ENCODE measurements at places on chromosomes 1 and 21.
A peak's percentile ranks its signal among the peaks of the same experiment; 100 is the strongest.

DNA sequence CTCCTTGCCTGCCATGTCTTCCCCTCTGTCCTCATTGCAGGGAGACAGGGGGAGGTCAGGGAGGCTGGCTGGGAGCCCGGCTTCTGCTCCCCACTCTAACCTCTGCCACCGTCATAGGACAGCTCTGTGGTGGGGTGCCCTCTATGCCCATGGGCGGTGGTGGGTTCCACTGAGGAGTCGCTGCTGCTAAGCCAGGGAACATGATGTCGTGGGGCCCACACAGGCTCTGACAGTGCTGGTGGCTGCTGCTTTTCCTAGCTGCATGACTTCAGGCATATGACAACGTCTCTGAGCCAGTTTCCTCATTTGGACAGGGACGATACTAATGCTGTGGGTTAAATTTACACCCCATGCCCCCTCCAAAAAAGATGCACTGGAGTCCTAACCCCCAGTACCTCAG is 14.7 kb downstream of the KCNA10 start:
- DNase-seq: no peak
- H3K4me1 ChIP-seq: no peaks in the 10 kb centered on the region
- no peak overlapping the region for H3K4me3 ChIP-seq

GRCh38 chr21:42120101-42120902 is 49.2 kb downstream of the UMODL1 start:
- DNase-seq: no peak
- no peak overlapping the region for H3K27ac ChIP-seq
- peaks cover 24% of the 10 kb centered on the region for H3K4me1 ChIP-seq
- H3K27me3 ChIP-seq: peaks cover 17% of the 10 kb centered on the region
- no peaks in the 10 kb centered on the region for H3K36me3 ChIP-seq
- H3K4me3 ChIP-seq: no peak overlapping the region

DNA sequence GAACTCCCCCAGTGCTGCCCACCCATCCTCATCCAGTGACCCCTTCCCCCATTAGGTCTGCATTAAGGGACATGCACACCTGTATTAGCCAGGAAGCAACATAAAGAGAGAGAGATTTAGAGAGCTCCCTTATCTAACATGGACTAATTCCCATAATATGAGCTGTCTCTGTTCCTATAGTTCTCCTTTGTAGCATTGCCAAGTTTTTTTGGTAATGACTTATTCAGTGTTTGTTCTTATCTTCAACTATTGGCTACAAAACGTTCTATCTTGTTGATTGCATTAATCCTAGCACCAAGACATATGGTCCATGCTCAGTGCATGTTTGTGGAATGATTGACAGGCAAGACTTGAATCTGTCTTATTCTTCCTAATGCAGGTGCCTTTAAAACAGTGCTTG is 264.0 kb downstream of the ADGRL2 start:
- no peak overlapping the region for H3K27ac ChIP-seq
- no peaks in the 10 kb centered on the region for H3K27me3 ChIP-seq
- no peak for DNase-seq
- no peaks in the 10 kb centered on the region for H3K4me1 ChIP-seq

GRCh38 chr1:44222397-44223186 is 9.3 kb downstream of the DMAP1 start:
- no peak for DNase-seq
- H3K27ac ChIP-seq: no peak overlapping the region
- peaks cover 28% of the 10 kb centered on the region for H3K36me3 ChIP-seq

GRCh38 chr1:189538271-189538670 is 939.4 kb downstream of the BRINP3 start:
- H3K27ac ChIP-seq: no peak overlapping the region
- H3K4me1 ChIP-seq: no peaks in the 10 kb centered on the region
- no peak overlapping the region for H3K4me3 ChIP-seq

- H3K4me1 ChIP-seq: peaks cover 19% of the 10 kb centered on the region
- no peaks in the 10 kb centered on the region for H3K27me3 ChIP-seq
- H3K4me3 ChIP-seq: no peak overlapping the region
- H3K36me3 ChIP-seq: peaks cover 29% of the 10 kb centered on the region
- DNase-seq: no peak
Measured at GRCh38 chr1:46285730-46286477, 17.5 kb downstream of the LRRC41 start.

DNA sequence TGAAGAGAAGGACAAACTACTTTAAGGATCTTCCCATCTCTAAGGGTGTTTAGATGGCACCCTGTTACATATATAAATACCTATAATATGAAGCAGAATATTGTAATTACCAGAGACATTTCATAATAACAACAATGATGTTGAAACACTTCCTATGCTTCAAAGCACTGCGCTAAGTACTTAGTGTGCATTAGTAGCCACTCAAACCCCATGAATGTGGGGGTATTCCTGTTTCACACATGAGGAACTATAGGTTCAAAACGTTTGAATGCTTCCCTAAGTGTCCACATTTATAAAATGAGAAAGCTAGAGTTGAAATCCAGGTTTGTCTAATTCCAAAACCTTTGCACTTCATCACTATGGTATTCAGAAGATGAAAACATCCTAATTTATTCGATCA is 18.5 kb upstream of the OR10J5 start:
- no peaks in the 10 kb centered on the region for H3K4me1 ChIP-seq
- H3K36me3 ChIP-seq: no peaks in the 10 kb centered on the region

- no peak for DNase-seq
- no peak overlapping the region for H3K4me3 ChIP-seq
- H3K4me1 ChIP-seq: peaks cover 4% of the 10 kb centered on the region
Measured at GRCh38 chr21:15671188-15671587, 58.6 kb upstream of the USP25 start.

DNA sequence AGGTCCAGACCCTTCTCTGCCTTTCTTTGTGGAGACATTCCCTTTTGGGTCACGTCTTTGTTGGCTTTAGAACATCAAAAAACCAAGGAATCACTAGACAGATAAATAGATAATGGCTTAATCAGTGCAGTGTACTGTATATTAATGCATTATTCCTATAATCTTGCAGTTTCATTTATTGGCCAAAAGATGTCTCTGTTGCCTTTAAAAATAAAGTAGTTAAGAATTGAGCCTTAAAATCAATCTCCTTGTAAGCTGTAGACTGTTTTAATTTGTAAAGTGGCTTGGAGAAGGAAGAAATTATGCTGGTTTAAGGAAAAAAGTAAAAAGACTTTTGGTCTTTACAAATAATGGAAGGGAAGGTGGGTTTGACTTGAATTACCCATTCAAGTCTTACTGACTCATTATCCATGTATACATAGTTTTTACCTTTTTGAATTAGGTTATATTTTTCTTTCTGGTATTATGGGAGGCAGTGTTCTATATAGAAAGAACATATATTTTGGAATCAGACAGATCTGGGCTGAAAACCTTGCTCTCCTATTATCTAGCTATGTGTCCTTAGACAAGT is 84.6 kb downstream of the VPS13D start:
- no peaks in the 10 kb centered on the region for H3K27me3 ChIP-seq
- peaks cover 20% of the 10 kb centered on the region for H3K36me3 ChIP-seq
- DNase-seq: no peak
- no peaks in the 10 kb centered on the region for H3K4me1 ChIP-seq
- H3K27ac ChIP-seq: no peak overlapping the region
- H3K4me3 ChIP-seq: no peak overlapping the region

DNA sequence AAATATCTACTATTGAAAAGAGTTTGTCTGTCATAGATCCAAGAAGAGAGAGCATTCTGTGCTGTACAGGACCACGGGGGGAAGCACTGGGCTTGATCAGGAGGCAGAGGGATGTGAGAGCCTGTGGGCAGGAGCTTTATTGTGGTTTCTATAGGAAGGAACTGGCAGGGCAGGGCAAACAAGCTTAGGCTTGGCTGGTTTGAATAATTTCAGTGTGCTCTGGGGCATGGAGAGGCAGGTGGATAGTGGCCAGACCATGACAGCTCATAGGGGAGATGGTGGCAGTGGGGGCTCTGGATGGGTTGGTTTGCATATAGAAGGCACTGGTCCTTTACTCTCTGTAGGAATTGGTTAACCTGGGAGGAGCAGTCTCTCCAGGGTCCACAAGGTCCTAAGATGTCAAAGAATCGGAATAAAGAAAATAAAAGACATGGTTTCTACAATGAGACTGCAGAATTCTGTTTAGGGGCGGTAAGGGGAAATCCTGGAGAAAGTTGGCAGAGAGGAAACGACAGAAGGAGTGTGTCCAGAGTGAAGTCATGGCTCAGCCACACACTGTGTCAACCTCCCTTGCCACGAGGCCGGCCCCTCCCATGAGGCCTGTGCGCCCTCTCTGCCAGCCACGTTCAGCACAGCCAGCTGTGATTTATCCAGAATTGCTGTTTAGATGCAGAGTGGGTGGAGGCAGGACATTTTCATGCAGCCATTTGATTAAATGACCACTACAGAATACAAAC is 81.7 kb upstream of the PGBD5 start:
- no peak for DNase-seq
- no peaks in the 10 kb centered on the region for H3K36me3 ChIP-seq
- no peak overlapping the region for H3K4me3 ChIP-seq
- peaks cover 25% of the 10 kb centered on the region for H3K4me1 ChIP-seq
- H3K27ac ChIP-seq: no peak overlapping the region

- peak; percentile 21 for DNase-seq
- peak overlapping the region; percentile 71 for H3K27ac ChIP-seq
- H3K36me3 ChIP-seq: no peaks in the 10 kb centered on the region
- H3K4me3 ChIP-seq: no peak overlapping the region
Measured at GRCh38 chr1:79811173-79811572, 804.6 kb upstream of the ADGRL4 start.

GRCh38 chr1:184192796-184193195 is 141.3 kb downstream of the TSEN15 start:
- no peaks in the 10 kb centered on the region for H3K36me3 ChIP-seq
- no peak overlapping the region for H3K27ac ChIP-seq
- H3K4me3 ChIP-seq: no peak overlapping the region
- DNase-seq: no peak
- peaks cover 21% of the 10 kb centered on the region for H3K27me3 ChIP-seq

GRCh38 chr1:17875171-17875881 is 120.2 kb downstream of the ACTL8 start:
- peak overlapping the region; percentile 55 for H3K27ac ChIP-seq
- H3K36me3 ChIP-seq: no peaks in the 10 kb centered on the region
- no peak overlapping the region for H3K4me3 ChIP-seq

GRCh38 chr1:228142155-228142691 is 2.1 kb downstream of the GUK1 start:
- H3K27ac ChIP-seq: peak overlapping the region; percentile 82
- peaks cover 35% of the 10 kb centered on the region for H3K4me1 ChIP-seq
- H3K27me3 ChIP-seq: no peaks in the 10 kb centered on the region
- DNase-seq: no peak
- H3K36me3 ChIP-seq: peaks cover 32% of the 10 kb centered on the region
- peak overlapping the region; percentile 84 for H3K4me3 ChIP-seq

DNA sequence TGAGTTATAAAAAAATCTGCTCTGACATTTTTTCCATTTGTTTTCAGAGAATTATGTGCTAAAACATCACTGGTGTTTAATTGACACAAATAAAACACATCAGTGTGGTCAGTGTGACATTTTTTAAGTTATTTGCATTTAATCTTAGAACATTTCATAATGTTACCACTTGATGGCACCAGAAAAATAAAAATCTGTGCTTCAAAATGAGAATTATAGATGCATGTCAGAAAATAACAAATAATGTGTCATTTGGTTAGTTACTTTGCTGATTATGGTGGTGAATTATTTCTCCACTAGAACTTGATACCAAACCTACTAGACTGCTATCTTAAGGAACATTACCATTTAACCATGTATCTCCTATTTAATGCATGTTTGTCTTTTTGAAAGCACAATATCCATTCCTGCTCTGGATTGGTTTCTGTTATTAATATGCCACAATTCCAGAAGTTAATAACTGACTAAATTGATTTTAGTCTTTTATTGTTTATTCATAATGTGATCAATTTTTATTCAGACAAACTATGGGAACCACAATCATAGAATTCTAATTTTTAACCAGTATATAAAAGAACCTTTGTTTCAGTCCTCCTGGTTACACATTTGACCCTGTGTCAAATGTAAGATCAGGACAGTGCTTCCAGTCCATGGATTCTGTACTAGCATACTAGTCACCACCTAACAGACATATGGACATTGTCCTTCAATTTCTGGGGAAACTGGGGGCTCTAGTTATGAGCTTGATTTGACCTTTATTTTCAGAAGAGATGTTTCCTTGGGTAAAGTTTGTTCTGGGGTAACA is 81.0 kb downstream of the RPS6KC1 start:
- no peak overlapping the region for H3K4me3 ChIP-seq
- no peak overlapping the region for H3K27ac ChIP-seq
- DNase-seq: no peak
- peaks cover 2% of the 10 kb centered on the region for H3K4me1 ChIP-seq
- H3K27me3 ChIP-seq: no peaks in the 10 kb centered on the region

DNA sequence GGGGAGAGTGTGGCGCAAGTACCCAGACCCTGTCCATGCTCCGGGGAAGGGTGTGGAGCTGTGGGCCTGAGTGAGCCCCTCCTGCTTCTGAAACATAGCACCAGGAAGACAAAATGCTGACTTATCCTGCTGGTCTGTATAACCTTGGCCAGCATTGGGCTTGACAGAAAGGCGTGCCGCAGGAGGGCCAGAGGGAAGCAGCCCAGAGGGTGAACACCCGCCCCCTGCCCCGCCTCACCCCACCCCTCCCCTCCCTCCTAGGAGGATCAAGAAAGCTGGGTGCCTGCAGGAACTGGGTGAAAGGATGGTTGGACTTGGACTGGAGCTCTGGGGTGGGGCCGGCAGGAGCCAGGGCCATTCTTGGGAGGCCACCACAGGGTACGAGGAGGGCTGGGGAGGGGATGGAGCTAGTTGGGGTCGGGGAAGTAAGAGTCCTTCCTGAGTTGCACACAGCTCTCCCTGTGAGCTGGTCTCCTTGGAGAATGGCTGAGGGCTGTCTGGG is 27.1 kb downstream of the PTPRF start:
- H3K27ac ChIP-seq: no peak overlapping the region
- H3K36me3 ChIP-seq: peaks cover 72% of the 10 kb centered on the region
- no peak overlapping the region for H3K4me3 ChIP-seq
- H3K27me3 ChIP-seq: no peaks in the 10 kb centered on the region
- H3K4me1 ChIP-seq: peaks cover 8% of the 10 kb centered on the region

DNA sequence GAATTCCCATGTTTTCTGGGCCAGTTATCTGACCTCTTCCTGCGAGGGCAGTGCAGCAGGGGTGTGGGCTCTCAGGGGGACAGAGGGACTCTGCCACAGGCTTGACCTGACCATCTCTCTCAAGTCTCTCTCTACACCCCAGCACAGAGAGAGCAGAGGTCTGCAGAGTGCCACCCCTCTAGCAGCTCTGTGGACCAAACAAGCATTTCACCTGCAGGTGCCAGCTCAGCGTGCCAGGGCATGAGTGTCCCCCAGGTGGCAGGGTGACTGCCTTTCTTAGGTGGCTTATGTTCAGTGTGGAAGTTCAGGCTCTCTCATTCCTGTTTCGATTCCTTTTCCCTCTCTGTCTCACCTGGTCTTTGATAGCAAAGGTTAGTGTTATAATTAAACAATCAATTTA is 191.3 kb downstream of the CACNA1E start:
- no peak overlapping the region for H3K27ac ChIP-seq
- H3K27me3 ChIP-seq: peaks cover 5% of the 10 kb centered on the region
- DNase-seq: no peak

All from keratinocyte (primary cell).